Right hindlimb (tissue), 1 donor: ENCODE measurements at places on chromosomes 11 and 22.

DNA sequence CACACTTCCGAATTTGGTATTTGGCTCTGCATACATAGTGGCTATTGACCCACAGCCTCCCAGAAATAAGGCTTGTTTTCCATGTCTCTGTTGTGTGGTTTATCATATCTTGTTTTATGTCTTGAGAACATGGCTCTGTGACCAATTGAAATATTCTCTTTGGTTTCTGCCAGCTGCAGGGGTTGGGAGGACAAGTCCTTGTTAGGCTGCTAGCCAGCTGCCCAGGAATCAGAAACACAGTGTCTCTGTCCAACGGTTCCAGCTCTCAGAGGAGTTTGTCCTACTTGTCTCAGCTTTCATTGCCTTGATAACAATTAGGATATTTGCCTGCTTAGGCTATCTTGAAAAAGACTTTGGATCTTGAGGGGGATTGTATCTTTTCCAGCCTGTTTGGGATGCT, 6.0 kb upstream of the SLC7A4 start:
- peak; percentile 45 for DNase-seq

- DNase-seq: no peak
These were observed 30.4 kb upstream of the SHANK2 start for GRCh38 chr11:71282581-71283351.

DNA sequence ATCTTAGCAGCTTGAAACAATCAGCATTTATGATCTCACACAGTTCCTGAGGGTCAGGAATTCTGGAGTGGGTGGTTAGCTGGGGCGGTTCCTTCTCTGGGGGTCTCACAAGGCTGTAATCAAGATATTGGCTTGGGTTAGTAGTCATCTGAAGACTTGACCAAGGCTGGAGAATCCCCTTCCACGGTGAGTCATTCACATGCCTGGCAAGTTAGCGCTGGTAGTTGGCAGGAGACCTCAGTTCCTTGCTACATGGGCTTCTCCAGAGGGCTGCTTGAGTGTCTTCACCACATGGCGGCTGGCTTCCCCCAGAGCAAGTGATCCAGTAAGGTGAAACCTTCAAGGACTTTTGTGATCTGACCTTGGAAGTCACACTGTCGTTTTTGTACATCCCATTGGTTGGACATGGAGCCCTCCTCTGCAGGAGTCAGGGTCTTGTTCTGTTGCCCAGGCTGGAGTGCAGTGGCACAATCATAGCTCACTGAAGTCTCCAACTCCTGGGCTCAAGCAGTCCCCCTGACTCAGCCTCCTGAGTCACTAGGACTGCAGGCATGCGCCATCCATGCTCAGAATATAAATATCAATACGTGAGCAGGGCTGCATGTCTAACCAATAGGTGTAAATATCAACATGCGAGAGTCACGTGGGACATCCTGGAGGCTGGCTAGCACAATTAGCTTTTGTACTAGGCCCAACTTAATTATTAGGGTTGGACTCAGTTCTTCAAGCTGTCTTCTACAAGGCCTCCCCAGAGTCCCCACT, 7.2 kb upstream of the NIPSNAP1 start:
- no peak for DNase-seq

GRCh38 chr11:61134801-61135257, 26.4 kb downstream of the VPS37C start:
- DNase-seq: peak; percentile 32

DNA sequence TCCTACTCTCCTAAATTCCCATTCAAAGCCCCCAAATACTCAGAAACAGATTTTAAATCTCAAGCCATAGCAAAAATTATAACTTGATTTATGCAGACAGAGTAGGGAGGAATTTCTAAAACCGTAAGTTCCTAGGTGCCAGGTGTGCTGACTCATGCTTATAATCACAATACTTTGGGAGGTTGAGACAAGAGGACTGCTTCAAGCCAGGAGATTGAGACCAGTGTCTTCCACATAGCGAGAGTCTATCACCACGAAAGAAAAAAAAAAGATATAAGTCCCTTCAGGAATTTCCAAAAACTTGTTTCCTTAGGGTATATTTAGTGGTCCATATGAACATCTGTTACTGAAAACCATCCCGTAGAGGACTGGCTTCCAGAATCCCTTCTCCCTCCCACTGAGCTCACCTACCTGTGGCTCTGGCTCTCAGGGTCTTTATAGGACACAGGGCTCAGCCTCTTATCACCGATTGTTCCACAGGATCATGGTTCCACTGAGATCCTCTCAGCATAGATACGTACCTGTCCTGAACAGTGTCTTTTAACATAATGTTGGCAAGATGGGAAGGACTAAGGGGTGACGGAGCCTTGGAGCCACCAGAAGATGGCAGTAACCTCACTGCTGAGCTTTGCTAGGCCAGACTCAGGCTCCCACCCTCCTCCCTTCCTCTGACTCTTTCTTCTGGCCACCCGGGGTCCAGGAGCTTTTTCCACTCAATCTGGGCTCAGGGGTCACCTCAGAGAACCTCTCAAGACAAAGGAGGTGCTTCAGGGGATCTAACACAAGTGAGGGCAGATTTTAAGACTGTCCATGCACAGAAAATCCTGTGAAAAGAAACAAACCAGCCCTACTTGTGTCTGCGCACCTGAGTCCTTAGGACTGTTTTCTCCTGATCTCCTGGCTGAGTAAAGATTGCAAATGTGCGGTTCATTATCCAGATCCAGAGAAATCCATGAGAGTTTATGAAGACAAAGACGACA, 117.5 kb upstream of the TOP3B start:
- DNase-seq: no peak
